ENCODE measurements at places on chromosomes 12 and 14.

DNA sequence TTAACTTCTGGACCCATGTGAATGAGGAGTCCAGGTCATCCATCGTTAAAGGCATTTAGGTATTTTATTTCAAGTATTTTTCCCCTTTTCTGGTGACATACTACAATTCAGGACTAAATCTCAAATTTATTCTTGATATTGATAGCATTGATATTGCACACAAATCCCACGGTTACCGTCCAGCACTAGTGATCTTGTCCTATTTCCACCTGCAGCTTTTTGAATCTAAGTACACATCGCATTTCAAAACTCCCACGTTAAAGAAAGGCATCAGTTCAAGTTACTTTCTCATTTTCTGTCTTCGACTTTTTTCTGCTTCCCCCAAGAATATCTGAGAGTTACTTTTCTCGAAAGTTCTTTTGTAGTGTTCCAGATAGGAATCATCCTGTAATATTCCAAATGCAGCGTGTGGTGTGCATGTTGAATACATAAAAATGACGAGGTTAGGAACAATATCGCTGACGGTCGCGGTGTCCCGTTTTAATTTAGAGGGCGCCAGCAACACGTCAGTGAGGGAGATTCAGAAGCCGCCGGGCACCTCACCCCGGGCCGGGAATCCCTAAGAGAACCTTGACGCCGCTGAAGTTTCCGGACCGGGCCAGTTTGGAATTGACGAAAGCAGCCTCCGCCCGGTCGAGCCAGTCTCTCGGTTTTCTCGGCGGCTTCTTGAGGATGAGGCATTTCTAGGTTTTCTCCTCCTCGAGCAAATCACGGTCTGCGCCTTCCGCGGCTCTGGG, 569 bp upstream of the RGS6 start:
- DNase-seq, result no peak

DNA sequence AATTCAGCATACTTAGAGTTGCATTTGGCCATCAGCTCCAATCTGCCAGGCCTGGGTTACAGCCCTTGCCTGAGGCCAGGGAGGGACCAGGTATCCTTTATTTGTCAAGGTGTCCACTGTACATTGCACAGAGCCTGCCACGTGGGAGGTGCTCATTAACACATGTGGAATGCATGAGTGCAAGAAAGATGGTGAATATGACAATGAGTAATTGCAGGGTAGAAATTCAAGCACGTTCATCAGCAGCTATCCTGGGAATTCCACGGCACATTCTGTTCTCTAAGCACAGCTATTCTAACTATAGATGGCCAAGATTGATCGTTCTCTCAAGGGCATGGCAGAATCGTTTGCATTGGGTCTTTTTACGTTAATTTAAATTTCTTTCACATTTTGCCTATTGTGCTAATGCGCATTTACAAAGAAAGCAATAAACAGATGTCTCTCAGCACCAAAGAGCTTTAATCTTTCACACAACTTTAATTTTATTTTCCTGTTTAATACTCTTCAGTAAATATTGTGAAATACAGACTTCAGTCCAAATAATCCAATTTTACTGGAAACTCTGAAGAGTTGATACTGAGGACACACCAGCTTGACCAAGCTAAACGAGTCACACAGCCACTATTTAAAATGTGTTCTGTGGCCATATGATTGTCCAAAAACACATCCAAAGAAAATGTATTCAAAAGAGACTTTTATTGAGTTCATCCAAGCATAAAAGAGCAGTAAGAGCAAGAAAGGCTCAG, 1025.7 kb upstream of the TMEM132C start:
- DNase-seq, result no peak

GRCh38 chr14:72559202-72559601, 334.7 kb downstream of the DPF3 start:
- DNase-seq, result no peak

DNA sequence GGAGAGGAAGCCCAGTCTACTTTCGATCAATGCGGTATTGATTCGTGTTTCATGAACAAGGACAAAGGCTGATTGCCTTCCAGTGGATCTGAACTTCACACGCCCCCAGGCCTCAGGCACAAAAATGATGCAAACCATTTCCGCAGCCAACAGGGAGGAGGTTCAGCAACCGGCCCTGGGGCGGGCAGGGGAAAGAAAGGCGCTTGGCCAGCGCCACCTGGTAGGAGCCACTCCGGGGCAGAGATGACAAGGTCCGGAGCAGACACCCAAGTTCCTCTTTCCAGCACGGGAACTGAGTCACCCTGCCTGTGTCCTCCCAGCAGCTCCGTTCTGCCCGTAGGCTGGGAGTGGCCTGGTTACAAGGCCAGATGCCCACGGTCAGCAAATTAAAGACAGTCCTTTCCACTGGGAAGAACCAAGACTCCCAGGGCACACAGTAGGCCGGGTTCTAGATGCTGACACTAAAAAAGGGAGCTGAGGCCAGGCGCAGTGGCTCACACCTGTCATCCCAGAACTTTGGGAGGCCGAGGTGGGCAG, 136.3 kb downstream of the SCARB1 start:
- peak; percentile 100 for DNase-seq

DNA sequence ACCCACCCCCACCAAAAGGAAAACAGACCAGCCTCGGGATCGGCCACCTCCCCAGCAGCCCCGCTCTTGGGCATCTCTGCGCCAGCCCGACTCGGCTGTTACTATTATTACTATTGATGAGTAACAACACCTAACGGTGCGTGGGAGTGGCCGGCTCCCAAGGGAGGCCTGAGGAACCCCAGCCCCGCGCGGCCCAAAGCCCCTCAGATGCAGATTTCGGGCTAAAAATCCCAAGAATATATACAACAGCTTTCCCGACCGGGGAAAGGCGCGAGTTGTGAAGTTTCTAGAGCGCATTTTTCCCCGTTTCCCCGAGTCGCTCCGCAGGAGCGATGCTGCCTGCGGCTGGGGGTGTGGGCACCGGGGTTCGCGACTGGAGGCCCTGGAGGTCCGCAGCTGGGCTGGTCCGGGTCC, 565 bp downstream of the NT5DC3 start:
- peak; percentile 67 for DNase-seq

- peak; percentile 16 for DNase-seq
Measured at GRCh38 chr12:92571844-92572543, 130.8 kb upstream of the PLEKHG7 start.

DNA sequence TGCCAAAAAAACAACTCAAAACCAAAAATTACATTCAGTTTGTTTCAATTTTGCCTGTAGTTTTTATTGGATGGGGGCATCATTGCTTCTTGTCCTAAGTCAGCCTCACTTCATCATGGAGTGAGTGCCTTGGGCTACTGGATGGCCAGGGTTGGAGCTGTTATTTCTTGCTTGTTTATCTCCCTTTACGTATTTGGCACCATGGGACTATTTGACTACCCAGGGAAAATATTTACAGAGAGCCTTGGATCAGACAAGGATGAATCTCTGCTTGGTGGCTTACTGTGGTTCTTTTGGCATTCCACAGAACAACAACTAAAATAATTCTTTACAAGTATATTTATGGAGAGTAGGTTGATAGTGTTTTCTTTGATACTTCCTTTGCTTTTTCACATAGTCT, 160.8 kb upstream of the SEL1L start:
- no peak for DNase-seq

DNA sequence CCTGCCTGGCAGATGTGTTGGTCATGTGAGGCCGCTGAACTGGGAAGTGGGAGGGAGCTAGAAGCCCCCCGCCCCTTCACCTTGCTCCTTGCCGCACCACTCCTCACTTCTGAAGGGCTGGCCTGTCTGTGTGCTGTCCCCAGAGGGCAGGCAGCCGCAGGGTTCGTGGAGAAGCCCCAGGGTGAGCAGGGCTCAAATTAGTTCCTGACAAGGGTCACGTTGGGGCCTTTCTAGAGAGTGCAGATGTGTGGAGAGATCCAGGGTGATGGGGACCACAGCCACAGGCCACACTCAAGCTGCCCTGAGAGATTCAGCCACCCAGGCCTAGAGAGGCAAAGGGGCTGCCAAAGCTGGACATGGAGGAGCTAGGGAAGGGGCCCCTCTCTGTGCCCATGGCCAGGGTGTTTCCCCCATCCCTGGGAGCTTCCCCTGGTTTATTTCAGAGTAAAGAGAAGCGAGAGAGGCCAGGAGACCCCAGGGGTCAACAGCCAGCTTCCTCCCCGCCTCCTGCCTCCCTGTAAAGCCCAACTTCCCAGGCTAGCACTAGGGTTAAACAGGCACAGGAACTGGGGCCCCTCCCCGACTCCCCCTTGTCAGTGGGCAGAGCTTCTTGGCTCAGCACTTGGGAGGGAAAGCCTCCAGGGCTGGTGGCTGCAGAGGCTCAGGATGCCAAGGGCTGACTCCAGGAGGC, 16.2 kb downstream of the SLC25A29 start:
- DNase-seq, result no peak

DNA sequence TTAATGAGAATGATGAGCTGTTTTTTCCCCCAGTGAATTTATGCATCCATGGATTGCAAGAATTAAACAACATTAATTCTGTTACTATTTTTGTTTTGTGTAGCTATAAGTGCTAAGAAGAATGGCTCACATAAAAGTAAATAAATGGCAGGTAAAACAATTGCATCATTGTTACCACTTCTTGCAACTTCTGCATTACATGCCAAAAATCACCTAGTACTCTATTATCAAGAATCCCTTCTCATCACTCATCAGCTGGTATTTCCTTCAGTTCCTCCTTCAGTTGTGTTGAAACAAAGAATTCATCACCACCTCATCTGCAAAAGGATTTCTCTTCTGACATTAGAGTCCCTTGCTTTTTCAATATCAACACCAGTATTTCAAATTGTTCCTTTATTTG, 773 bp downstream of the A2M start:
- no peak for DNase-seq

- peak; percentile 87 for DNase-seq
Measured at GRCh38 chr12:105337391-105337790, 6.9 kb downstream of the C12orf75 start.

GRCh38 chr12:19872621-19873540, 433.6 kb downstream of the AEBP2 start:
- DNase-seq, result no peak

- DNase-seq, result no peak
Measured at GRCh38 chr14:63277591-63278183, 41.0 kb downstream of the GPHB5 start.

DNA sequence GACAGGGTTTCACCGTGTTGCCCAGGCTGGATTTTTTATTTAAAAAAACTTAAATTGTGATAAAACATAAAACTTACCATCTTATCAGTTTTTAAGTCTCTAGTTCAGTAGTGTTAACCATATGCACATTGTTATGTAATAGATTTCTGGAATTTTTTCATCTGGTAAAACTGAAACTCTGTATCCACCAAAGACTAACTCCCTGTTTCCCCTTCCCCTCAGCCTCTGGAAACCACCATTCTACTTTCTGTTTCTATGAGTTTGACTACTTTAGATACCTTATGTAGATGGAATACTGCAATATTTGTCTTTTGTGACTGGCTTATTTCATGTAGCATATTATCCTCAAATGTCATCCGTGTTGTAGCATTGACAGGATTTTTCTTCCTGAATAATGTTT, 12.8 kb upstream of the PLEKHG3 start:
- DNase-seq, result no peak

All from NB4 (cell line).